SK-MEL-5 (cell line): ENCODE measurements at places on chromosomes 7 and 10. TPM values are rescaled to one million over a fixed set of nuclear protein-coding genes. Genes with fewer than 3 reads are reported as not detected.

The KCND2 gene
- total RNA-seq, result 0.03 and 0.08 TPM in 2 replicates

The MEST gene
- not detected in 2 replicates for total RNA-seq

The MINDY4 gene
- total RNA-seq, result 5.2 and 6.5 TPM in 2 replicates

GRCh38 chr10:107919626-107920235 lies 755.2 kb upstream of the SORCS1 start:
- DNase-seq, result no peak

- no peak for DNase-seq
Observed at GRCh38 chr7:124515106-124515830, 250.3 kb downstream of the GPR37 start.

DNA sequence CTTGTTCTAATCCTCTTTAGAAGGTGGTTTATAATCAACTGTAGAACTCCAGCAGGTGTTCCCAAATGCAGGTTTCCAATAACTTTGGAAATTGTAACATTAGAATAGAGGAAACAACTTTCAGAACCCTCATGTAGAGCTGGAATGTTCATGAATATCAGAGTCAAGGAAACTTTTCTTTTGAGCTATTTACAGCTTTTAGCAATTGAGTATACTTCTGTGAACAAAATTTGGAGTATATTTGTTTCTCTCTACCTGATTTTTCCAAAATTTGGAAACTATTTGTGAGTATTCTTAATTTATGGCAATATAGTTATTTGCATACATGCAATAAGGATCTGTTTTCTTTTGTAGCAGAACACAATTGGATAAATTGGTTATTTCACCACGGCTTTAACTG lies 2.8 kb upstream of the CFAP43 start:
- no peak for DNase-seq
